ENCODE measurements at places on chromosomes 5 and 9.

DNA sequence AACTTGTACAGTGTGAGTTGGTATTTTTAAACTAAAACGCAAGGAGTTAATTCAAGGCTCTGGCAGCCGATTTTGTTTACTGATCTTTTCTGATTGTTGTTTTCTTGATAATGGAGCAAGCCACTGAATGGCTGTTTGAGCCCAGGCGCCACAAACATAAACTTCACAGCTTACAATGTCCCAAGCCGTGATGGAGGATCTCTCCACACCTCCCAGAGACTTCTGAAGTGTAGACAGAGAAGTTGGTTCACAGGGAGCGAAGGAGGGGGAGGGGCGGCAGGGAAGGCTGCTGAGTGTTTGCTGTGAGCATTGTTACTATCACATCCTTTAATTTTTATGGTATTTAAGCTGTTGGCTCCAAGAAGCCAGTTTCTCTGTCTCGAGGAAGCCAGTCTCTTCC lies 14.7 kb downstream of the ISL1 start:
- DNase-seq, result no peak

- no peak for DNase-seq
Measured at GRCh38 chr5:87383216-87383615, 29.5 kb downstream of the CCNH start.

- no peak for DNase-seq
Measured at GRCh38 chr9:126724226-126724625, 80.6 kb upstream of the ZBTB43 start.

GRCh38 chr9:76652894-76653293 lies 111.3 kb upstream of the PCA3 start:
- DNase-seq, result no peak

GRCh38 chr5:58012102-58012501 lies 447.8 kb downstream of the PLK2 start:
- DNase-seq, result no peak

DNA sequence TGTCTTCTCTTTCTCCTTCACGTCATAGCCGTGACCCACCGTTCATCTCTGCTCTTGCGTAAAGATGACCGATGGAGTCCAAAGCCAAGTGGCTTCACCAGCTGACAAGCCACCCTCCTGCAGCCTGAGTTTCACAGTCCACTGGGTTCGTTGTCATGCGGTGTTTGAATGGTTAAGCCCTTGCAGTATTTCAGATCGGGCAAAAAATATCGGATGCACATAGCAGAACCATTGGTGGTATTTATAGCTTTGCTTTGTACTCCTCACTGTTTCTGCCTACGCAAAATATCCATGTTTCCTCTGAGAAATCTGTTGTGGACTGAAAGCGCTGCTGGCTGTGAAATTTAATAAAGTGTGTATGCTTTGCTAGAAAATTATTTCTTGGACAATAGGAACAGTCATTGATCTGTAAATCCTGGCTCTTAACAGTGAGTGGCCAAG lies 34.5 kb upstream of the NCS1 start:
- DNase-seq, result no peak

- no peak for DNase-seq
Measured at GRCh38 chr9:75866273-75866871, 24.1 kb upstream of the PCSK5 start.

- no peak for DNase-seq
Measured at GRCh38 chr5:61257421-61257820, 74.6 kb upstream of the ZSWIM6 start.

DNA sequence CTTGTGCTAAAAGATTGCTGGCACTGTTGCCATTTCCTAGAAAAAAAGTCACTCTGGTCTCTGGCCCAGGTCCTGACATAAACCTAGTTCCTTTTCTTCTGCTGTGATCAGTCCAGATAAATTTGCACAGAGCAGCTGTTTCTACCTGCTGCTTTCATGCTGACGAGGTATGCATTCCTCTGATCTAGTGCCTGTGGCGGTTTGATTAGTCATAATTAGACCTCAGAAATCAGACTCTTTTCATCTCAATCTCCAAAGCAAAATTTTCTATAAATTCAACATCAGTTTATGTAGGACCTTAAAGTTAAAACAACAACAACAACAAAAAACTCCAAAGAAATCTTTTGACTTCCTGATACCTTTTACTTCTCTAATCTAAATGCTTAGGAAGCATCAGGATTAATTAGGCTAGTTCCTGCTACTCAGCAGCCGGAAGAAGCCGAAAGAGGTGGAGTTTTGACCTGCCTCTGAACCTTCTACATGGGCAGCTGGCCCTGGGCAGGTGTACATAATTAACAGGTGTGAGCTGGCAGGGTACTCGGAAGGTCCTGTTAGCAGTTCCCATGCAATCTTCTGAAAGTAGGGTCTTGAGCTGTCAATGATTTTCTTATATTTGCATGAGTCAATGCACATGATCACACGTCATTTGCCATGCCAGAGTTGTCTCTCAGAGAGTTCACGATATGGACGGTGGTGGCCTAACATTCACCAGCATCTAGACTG lies 83.3 kb upstream of the CCDC112 start:
- DNase-seq, result no peak

DNA sequence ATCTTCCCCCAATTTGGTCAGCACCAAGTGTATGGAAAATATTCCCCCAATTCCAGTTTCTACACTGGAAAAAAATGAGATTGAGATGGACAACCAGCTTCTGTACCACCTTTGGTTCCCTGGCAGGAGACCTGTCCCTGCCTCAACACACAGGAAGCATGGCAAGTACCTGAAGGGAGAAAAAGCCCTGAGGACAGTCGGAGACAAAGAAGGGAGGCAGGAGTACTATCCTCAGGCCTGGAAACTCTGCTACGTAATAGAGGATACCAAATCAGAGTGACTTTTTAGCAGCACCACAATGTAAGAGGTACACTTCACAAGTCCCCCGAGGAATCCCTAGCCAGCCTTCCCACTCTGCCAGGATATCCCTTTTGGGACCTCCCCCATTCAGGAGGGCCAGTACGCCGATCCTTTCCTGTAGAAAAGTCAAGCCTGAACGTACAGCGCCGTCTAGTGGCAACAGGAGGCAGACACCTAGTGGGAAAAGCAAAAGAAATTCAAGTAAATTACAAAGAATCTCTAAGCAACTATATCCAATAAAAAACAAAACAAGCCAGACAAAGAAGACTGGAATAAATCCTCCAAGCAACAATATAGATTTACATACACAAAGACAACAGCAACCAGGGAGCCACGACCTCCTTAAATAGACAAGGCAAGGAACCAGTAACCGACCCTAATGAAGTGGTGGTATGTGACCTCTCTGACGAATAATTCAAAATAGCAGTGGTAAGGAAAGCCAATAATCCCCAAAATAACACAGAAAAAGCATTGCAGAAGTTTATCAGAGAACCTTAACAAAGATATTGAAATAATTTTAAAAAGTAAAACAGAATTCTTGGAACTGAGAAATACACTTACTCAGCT lies 63.3 kb upstream of the SLCO6A1 start:
- DNase-seq, result no peak

GRCh38 chr9:89721176-89721700 lies 116.4 kb downstream of the GADD45G start:
- no peak for DNase-seq

- no peak for DNase-seq
Measured at GRCh38 chr5:91910655-91911054, 527.5 kb upstream of the ARRDC3 start.

DNA sequence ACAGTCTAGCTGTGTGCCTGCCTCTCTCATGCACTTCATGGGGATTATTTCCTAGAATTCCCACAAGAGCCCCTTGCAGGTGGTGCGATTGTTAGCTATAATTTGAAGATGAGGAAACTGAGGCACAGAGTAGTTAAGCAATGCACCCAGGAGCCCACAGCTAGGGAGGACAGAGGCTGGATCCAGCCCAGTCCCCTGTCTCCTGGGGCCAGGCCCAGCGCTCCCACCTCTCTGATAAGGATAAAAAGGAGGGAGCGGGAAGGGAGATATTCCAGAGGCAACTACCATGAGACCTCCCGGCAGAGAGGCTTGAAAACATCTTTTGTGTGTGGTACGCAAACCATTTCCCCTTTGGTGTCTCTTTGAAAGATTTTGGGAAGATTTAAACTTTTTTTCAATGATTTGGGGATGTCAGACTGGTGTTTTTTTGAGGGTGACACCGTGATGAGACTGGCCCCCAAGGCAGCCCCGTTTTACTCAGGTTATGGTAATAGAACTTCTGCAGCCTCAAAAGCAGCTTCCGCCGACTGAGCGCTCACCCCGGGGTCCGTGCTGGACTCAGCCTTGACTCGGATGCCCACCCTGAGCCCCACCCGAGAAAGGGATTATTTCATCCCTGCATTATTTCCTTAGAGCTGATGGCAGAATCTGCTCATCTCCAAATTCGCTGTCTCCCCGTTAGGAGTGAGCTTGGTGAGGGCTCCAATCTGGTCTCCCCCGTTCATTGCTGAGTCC lies 144.7 kb upstream of the IER5L start:
- DNase-seq, result no peak

Measured in activated CD4-positive, alpha-beta T cell treated with anti-CD3 and anti-CD28 coated beads for 1 hour (primary cell).